ENCODE measurements at places on chromosomes 1 and 21.

DNA sequence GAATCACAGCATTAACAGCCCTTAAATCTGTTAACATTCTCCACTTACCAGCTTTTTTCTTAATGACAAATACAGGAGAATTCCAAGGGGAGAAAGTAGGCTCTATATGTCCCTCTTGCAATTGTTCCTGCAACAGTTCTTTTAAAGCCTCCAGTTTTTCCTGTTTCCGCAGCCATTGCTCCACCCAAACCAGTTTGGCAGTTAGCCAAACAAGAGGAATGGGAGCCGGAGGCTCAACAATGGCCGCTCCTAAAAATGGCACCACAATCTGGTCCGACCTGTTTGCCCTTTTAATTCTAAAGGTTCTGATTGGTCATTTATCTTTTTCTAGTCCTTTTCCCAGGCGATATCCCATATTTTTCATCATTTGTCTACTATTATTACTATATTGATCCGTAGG, 14.0 kb upstream of the L1TD1 start:
- no peak for DNase-seq

DNA sequence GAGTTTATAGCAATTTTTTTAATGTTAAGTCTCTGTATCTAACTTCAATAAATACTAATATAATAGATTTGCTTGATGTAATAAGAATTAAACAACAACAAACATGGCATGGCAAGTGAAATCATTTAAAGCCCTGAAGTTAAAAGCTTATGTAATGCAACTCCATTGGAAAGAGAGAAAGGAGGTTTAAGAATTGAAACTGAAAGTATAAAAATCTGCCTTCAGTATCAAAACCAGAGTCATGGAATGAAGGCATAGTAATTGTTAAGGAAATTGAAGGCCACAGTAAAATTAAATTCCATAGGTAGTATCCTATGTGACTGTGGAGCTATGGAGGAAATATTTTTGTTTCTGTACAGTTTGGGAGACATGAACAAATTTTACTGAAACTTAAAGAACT, 55.1 kb downstream of the PRDX6 start:
- DNase-seq: no peak

- no peak for DNase-seq
Measured at GRCh38 chr1:83113652-83114051, 885.3 kb downstream of the TTLL7 start.

- DNase-seq: no peak
Measured at GRCh38 chr1:165329104-165329503, 27.4 kb downstream of the LMX1A start.

DNA sequence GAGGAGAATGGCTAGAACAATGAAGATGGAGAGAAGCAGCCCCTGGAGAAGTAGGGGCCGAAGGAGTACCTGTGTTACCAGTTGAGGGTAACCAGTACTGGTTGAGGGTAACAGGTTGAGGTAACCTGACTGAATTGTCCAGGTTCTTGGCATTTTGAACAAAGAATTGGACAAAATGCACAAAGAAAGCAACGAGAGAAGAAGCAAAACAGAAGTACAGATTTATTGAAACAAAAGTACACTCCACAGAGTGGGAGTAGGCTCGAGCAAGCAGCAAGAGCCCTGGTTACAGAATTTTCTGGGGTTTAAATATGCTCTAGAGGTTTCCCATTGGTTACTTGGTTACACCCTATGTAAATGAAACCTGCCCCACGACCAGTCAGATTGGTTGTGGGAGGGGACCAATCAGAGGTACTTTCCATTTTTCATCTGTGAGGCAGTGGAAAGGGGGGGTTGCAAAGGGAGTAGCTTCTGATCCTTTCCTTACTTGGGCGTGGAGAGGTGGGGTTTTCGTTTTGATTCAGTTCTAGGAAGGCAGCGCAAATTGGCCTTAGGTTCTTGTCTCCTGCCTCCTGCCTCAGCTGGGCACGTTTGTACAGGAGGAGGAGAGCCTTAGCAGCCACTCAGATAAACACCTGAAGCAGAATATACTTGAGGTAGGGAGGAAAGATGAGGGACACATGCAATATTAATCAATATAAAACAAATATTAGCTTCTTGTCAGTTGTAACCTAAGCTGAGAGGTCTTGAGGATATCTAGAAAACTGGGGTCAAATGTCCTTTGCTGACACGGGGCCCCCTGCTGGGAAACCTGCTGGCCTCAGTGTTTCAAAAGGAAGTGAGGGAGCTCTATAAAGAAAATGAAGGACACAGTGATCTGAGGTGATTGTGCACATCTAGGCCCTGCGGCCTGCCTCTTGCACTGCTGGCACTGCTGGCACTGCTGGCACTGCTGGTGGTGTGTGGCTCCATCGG, 14.3 kb upstream of the LSM10 start:
- no peak for DNase-seq

- DNase-seq: no peak
Measured at GRCh38 chr1:212256369-212256768, 28.8 kb upstream of the PPP2R5A start.

DNA sequence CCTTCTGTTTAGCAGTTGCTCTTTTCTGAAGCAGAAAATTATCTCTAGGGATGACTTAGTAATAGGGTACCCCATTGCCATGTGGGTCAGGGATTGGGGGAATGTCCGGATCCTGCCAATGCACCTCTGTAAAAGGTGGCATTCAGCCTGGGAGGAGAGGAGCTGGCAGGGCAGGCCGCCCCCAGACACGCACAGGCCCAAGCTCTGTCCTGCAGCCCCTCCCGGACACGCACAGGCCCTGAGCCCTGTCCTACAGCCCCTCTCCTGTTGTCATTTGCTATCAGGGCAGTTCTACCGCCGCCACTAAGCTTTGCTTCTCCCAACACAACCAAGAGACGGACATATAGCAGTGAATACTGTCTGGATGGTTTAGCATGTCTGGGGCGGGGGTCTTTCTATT, 219.1 kb downstream of the SDCCAG8 start:
- no peak for DNase-seq

DNA sequence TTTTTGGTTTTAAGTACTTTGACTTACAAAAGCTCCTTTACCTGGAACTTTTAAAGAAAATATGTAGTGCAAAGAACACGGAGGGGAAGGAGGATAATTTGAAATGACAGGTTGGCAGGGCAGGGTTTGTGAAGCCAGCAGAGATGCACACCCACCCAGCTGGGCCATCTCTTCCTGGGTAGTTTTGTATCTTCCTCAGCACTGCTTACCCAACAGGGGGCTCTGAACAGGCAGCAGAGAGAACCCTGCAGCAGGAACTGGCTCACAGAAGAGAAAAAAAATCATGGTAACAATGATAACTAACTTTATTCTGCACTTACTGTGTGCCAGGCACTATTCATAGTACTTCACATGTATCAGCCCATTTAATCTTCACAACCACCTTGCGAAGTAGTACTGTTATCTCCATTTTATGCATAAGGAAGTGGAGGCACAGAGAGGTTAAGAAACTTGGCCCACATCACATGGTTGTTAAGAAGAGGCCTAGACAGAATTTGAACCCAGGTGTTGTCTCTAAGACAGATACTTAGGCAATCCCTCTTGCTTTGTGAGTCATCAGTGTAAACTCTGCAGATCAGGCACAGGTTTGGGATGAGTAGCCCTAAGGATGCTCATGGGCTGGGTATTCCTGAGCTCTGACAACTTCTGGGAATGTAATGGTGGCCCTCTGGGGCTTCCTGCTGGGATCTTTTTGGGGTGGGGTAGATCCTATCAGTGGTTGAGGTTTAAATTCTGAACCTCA, 60.8 kb downstream of the ELK4 start:
- DNase-seq: no peak

- DNase-seq: no peak
Measured at GRCh38 chr1:3529099-3529729, 74.7 kb downstream of the ARHGEF16 start.

GRCh38 chr1:154476791-154477190, 25.2 kb upstream of the TDRD10 start:
- no peak for DNase-seq

Data from AG08396 (cell line).